ENCODE measurements at places on chromosomes 5 and 9. TPM values are rescaled to one million over a fixed set of nuclear protein-coding genes. Genes with fewer than 3 reads are reported as not detected.
A peak's percentile ranks its signal among the peaks of the same experiment; 100 is the strongest.

- H3K4me1 ChIP-seq, result peaks cover 12% of the 10 kb centered on the region
- H3K27ac ChIP-seq, result no peak overlapping the region
Observed at GRCh38 chr5:87408204-87408603, 4.5 kb downstream of the CCNH start.

DNA sequence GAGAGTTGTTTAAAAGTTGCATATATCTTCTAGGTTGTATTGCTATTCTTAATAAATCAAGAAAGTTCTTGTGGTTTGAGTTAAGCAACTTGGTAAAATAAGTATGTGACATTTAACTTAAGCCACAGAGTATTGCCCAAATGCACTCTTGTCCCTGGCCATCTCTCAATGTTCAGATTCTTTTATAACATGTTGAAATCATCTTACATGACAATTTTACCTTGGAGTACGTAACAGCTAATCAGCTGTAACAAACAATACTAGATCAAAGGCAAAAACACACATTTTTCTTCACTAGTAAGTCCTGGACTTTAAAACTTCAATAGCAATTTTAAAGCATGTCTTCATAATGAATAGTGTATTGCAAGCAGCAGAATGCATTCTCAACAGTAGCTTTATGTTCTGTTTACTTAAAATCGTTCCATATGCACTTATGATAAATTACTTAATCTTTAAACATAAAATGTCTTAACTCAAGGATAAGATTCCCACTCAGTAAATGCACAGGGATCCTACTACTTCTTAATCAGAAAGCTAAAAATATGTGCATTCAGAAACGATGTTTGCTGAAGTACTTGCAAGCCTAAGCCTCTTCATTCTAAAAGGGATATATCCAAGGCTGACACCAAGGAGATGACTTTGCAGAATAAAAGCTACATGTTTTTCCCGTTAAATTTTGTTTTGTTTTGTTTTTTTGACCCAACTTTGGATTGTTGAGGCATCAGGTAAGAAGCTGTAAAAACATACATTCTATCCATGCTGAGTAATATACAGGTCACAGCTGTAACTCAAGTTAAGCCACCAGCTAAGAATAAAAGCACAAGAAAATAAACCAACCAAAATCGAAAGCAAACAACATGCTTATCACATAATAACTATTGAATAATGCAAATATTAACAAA, 86.1 kb upstream of the NFIB start:
- no peak overlapping the region for H3K27ac ChIP-seq
- peaks cover 5% of the 10 kb centered on the region for H3K4me1 ChIP-seq
- no peaks in the 10 kb centered on the region for H3K27me3 ChIP-seq
- H3K36me3 ChIP-seq, result no peaks in the 10 kb centered on the region
- no peak overlapping the region for H3K4me3 ChIP-seq

SPINK1 gene
- not detected for total RNA-seq

DNA sequence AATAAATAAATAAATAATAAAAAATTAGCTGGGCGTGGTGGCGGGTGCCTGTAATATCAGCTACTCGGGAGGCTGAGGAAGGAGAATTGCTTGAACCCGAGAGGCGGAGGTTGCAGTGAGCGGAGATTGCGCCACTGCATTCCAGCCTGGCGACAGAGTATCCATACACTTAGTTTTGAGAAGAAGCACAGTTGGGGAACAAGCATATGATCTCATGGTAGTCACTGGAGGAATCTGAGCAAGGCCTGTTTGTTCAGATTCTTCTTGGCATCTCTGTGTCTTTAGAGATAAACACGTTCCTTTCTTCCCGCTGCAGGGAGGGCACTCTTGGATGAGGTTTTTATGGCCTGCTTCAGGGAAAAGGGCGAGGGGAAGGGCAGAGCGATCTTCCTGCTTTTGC, 15.6 kb upstream of the DENND1A start:
- DNase-seq, result no peak
- no peak overlapping the region for H3K4me3 ChIP-seq
- H3K27ac ChIP-seq, result no peak overlapping the region
- peaks cover 27% of the 10 kb centered on the region for H3K27me3 ChIP-seq

DNA sequence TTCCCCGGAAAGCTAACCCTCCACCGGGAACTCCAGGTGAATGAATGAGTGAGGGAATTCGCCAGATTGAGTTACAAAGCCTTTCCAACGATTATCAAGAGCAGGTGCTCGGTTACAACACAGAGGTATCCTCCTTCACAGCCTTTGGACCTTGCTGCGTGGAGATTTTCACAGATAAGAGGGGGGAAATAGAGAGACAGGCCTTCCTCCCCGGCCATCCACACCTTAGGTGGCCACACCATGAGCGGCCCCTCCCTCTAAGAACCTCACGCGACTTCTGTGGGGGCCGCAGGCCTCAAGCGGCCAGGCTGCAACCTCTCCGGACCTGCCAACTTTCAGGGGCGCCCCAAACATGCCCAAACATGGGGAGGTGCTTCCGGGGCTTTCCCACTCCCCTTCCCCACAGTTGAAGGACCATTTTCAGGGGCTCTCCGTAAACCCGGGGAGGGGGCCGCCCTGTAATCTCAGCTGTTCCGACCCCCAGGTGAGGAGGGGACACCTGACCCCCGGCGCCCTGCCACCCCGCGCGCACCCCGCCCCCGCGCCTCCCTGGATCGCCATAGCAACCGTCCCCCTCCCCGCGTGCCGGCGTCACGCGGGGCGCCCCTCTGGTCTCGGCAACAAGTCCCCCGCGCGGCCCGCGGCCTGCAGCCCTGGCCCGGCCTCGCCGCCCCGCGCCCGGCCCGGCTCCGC, 603 bp downstream of the DENND1A start:
- peak overlapping the region; percentile 47 for H3K27ac ChIP-seq
- no peaks in the 10 kb centered on the region for H3K36me3 ChIP-seq
- H3K27me3 ChIP-seq, result peaks cover 6% of the 10 kb centered on the region
- H3K4me1 ChIP-seq, result peaks cover 40% of the 10 kb centered on the region
- DNase-seq, result no peak

DNA sequence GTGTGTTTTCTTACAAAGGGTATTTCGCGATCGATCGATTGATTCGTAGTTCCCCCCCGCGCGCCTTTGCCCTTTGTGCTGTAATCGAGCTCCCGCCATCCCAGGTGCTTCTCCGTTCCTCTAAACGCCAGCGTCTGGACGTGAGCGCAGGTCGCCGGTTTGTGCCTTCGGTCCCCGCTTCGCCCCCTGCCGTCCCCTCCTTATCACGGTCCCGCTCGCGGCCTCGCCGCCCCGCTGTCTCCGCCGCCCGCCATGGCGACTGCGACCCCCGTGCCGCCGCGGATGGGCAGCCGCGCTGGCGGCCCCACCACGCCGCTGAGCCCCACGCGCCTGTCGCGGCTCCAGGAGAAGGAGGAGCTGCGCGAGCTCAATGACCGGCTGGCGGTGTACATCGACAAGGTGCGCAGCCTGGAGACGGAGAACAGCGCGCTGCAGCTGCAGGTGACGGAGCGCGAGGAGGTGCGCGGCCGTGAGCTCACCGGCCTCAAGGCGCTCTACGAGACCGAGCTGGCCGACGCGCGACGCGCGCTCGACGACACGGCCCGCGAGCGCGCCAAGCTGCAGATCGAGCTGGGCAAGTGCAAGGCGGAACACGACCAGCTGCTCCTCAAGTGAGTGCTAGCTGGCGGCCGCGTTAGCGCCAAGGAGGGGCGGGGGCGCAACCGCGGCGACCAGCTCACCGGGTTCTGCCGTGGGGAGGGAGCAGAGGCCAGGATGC, 480 bp downstream of the LMNB1 start:
- H3K27ac ChIP-seq, result peak overlapping the region; percentile 89
- no peaks in the 10 kb centered on the region for H3K27me3 ChIP-seq
- H3K4me3 ChIP-seq, result peak overlapping the region; percentile 77
- peak; percentile 84 for DNase-seq
- H3K4me1 ChIP-seq, result peaks cover 18% of the 10 kb centered on the region

DNA sequence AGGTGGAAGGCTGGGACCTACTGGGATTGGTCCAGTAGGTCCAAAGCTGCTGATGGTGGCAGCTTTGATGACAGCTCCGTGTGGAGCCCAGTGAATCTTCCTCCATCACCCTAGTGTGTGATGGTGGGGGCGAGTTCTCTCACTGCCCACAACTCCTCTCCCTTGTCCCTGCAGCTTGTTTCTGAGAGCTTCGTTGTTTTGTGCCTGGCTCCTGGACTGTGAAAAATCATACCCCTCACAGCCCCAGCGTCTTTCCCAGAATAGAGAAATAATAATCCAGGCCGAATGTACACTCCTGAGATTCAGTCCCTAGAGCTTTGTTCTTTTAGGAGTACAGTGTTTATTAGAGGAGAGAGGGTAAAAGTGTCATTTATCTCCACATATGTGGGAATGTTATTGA, 372.2 kb downstream of the ENC1 start:
- DNase-seq, result no peak
- no peak overlapping the region for H3K27ac ChIP-seq
- peaks cover 5% of the 10 kb centered on the region for H3K4me1 ChIP-seq
- no peaks in the 10 kb centered on the region for H3K36me3 ChIP-seq

LURAP1L gene
- total RNA-seq, result 32.3 TPM

DNA sequence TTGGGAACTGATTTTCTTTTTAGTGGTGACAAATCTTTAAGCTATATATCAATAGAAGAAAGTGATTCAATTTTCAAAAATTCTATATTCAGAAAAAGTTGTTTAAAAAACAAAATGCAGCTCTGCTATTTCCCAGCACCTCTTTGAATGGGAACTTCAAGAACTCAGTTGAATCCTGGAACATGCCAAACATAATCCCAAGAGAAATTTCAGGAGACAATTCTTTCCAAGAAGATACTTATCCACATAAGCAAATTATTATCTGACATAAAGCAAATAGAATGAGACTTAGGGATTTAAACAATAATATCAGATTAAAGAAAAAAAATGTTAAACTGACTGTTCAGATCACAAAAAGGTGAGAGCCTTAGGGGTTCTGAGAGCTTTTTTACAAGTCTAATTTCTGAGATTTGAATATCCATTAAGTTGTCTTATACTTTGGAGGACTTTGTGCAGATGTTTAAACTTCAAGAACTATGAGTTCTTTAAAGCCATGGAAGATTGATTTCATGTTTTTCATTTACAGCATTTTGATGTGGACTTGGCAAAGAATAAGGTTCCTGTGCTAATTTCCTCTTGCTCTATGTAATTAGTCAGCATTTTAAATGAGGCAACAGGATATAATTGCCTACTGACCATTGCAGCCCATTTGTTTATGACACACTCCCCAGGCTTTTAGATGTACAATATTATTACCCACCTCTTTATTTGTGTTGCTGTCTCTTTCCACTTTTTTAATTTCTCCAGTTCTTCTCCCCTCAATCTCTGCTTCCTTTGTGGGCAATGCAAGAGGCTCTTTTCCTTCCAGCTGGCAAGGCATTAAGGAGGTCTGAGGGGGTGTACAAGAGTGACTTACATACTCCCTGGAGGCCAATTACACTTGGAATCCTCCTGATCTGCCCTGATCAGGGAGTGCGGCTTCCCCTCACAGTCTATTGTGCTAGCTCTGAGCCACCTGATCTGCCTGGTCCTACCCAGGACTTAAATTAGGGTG, 419.1 kb downstream of the NR2F1-AS1 start:
- no peak for DNase-seq
- H3K4me3 ChIP-seq, result no peak overlapping the region
- peaks cover 23% of the 10 kb centered on the region for H3K4me1 ChIP-seq
- H3K36me3 ChIP-seq, result no peaks in the 10 kb centered on the region

DNA sequence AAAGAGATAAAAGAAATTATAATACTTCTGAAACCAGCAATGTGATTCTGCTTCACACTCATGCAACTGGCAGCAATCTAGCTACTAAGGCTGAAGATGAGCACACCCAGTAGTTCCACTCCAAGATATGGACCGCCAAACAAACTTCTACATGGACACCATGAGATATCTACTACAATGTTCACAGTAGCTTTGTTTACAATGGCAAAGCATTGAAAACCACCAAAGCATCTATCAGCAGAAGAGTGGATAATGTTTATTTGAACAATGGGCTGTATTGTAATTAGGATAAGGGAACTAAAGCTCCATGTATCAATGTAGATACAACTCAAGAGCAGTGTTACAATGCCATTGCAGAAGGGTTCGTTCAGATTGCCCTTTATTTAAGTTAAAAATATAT, 91.2 kb upstream of the ERBIN start:
- H3K27ac ChIP-seq, result no peak overlapping the region
- no peaks in the 10 kb centered on the region for H3K27me3 ChIP-seq
- no peaks in the 10 kb centered on the region for H3K36me3 ChIP-seq
- no peak overlapping the region for H3K4me3 ChIP-seq
- no peaks in the 10 kb centered on the region for H3K4me1 ChIP-seq

DNA sequence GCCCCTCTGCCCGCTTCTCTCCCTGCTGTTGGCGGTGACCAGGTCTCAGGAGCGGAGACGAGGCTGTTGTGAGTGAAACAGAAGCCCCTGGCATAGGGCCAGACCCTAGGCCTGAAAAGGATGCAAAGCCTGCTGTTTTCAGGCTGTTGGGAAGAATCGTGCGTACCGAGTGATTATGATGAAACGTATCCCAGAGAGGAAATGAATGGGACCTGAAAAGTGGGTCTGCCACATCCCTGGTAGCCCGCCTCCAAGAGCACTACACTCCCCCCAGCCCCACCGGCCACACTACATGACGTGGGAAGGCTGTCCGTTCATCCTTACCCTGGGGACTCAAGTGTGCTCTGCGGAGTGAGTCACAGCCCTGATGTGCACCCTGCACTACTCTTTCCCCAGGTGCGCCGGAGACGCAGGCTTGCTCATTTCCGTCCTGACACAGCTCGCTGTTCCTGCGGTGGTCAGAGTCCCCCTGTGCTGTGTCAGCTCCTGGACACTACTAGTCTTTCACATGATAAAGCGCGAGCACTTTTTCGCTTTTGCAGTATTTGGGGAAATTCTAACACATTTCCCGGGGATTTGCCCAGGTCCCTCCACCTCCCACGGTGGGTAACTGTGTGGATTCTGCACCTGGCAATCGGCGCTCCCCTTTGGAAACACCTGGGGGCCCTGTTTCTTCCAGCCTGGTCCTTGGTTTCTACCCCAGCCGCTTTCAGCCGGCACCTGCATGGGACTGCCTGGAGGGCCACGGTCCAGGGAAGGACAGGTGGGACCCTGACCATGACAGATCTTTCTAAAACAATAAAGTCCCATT, 91.5 kb downstream of the ANKRD33B start:
- no peak for DNase-seq
- H3K4me1 ChIP-seq, result no peaks in the 10 kb centered on the region
- no peak overlapping the region for H3K27ac ChIP-seq
- H3K4me3 ChIP-seq, result no peak overlapping the region

All from upper lobe of right lung (tissue), 1 donor.